Activated CD4-positive, alpha-beta T cell treated with anti-CD3 and anti-CD28 coated beads for 48 hours (primary cell): ENCODE measurements at places on chromosomes 16 and 17.

- DNase-seq = no peak
Observed at GRCh38 chr17:6393351-6393952, 41.5 kb downstream of the AIPL1 start.

- no peak for DNase-seq
Observed at GRCh38 chr17:20920815-20921199, 122.0 kb downstream of the USP22 start.

DNA sequence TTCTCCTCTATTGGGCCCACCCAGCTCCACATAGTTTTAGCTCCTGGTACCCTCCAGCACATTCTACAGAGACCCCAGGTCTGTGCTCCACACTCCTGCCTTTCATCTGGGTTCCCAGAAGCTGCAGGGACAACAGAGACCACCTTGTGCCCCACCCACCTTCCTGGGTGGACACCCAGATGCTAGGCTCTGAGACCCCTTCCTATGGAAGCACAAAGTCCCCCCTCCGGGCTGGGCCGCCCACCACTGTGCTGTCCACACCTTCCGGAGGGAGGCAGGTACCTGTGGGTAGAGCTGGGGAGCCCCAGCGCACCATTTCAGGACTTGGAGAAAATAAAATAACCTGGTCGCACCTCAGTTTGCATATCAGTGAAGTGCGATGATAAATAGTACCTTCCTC lies 224.9 kb upstream of the FOXF1 start:
- no peak for DNase-seq

DNA sequence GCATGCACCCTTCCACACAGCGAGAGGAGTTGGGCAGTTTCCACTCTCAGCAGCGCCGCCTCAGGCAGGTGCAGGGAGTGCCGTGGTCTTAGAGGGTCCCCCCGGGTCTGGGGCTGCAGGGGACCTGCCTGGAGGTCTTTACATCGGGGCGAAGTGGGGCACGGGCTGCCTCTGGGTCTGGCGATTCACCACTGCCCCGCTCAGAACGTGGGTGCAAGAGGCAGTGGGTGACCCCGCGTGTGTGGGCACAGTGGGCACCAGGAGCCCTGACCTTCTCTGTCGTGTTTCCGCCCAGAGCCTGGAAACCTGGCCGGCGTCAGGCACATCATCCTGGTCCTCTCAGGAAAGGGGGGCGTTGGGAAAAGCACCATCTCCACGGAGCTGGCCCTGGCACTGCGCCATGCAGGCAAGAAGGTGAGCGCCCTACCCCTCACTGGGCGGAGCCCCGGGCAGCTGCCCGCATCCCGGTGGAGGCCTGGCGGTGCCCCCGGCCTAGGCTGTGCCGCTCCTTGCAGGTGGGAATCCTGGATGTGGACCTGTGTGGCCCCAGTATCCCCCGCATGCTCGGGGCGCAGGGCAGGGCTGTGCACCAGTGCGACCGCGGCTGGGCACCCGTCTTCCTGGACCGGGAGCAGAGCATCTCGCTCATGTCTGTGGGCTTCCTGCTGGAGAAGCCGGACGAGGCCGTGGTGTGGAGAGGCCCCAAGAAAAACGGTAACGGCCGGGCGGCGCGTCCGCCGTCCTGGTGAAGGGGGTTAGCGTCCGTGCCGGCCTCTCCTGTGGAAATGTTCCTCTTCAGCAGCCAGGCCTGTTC lies 3.7 kb downstream of the NUBP2 start:
- DNase-seq = no peak

GRCh38 chr17:82244413-82245133 lies 15.7 kb downstream of the SLC16A3 start:
- DNase-seq = peak; percentile 55
